ENCODE measurements at places on chromosomes 2 and 18.

- no peak overlapping the region for H3K27ac ChIP-seq
- no peaks in the 10 kb centered on the region for H3K36me3 ChIP-seq
- DNase-seq = no peak
Observed at GRCh38 chr2:217725409-217725808, 277.4 kb downstream of the TNS1 start.

GRCh38 chr18:77645170-77645872, 395.7 kb downstream of the GALR1 start:
- H3K27ac ChIP-seq = no peak overlapping the region
- H3K27me3 ChIP-seq = no peaks in the 10 kb centered on the region
- no peaks in the 10 kb centered on the region for H3K36me3 ChIP-seq
- no peak overlapping the region for H3K4me3 ChIP-seq

DNA sequence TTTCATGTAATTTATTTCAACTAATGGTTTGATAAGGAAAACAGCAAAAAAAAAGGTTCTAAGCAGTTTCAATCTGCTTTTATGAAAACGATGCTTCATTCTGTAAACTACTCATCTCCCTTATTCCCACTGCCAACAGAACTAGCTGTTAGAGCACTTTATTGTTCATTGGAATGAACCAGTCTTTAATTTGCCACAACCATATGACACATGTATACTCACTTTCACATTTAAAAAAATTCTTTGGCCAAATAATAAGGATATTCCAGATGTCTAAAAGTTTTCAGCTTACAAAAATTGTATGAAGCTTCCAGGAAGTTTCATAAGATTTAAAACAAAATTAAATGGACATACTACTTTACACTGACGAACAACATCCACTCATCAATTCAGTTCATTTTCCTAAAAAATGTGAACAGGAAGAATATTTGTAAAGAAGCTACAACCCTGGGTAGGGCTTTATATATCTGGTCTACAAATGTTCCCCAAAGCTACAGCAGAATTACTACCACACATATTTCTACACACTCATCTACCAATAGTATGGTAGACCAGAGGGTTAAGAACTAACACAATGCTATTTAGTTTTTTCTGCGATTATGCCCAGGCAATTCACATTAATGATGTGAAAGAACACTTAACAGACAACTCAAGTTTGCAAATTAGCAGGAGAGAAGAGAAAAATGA, 37.7 kb downstream of the ZNF521 start:
- no peaks in the 10 kb centered on the region for H3K27me3 ChIP-seq
- DNase-seq = no peak
- no peak overlapping the region for H3K27ac ChIP-seq
- no peaks in the 10 kb centered on the region for H3K4me1 ChIP-seq

DNA sequence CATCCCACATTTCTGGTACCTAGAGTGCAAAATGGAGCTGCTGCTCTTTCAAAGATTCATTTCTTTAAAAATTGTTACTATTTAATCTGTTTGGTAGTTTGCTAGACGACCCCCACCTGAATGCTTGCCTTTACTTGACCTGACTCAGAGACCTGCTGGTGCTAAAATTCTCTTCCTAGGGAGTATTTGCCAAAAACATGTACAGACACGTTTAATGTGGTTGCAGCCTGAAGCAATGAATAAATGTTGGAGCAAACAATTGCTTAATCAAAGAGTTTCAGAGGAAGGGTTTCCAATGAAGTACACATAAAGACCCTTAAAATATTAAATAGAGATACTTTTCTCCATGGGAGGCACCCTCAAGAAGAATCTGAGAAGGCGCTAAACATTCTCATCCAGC, 734.4 kb downstream of the CBLN2 start:
- H3K4me1 ChIP-seq = no peaks in the 10 kb centered on the region
- no peaks in the 10 kb centered on the region for H3K27me3 ChIP-seq
- no peak for DNase-seq

DNA sequence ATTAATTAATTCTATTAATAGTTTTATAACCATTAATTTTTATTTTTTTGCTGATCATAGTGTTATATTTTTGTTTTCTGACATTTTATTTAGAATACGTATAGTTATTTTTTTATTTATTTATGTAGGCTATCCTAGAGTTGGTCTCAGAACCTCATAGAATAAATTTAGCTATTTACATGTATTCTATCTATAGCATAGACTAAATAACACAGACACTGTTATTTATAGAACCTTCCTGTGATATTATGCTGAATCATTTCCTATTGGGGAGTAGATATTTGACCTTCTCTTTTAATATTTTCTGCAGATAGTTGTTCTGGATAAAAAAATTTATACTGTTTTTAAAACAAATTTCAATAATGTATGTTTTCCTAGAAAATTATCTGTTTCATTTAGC, 20.2 kb downstream of the ARHGEF33 start:
- DNase-seq = no peak
- no peak overlapping the region for H3K4me3 ChIP-seq
- peaks cover 3% of the 10 kb centered on the region for H3K27me3 ChIP-seq
- no peak overlapping the region for H3K27ac ChIP-seq
- peaks cover 17% of the 10 kb centered on the region for H3K4me1 ChIP-seq
